H9 (cell line): ENCODE measurements at places on chromosomes 11 and 22.

DNA sequence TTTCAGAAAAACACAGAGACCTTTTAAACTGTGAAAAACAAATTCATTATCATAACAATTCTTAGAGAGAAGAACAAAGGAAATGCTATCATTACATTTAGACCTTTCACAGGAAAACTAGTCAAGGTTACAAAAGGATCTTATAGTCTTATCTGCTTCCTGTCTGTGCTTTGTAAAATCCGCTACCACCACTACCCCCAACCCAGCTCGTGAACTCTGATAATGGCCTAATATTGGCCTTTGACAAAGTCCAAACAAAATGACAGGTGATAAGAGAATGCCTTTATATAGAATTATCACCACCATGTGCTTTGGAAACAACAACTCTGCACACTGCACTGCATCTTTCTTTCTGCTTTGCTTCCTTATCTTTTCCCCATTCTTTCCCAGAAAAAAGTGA, 272.5 kb downstream of the SBF2 start:
- H3K4me3 ChIP-seq = no peak overlapping the region
- H3K4me1 ChIP-seq = no peaks in the 10 kb centered on the region
- H3K27me3 ChIP-seq = no peaks in the 10 kb centered on the region
- H3K27ac ChIP-seq = no peak overlapping the region

DNA sequence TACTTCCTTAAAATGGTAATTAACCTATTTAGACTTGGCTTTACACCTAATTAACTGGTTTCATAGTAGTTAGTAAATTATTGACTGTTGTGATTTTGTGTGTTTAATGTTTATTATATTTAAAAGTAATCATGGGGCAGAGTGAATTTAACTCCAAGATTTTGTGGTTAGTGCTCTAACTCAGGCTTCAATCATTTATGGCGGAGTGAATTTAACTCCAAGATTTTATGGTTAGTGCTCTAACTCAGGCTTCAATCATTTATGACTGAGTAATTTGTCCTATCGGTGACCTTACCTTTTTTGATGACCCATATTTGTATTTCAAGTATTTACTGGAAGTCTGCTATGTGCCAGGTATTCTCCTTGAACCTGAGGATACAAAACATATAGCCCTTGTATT, 7.2 kb downstream of the PRRG4 start:
- no peak overlapping the region for H3K27ac ChIP-seq
- no peak overlapping the region for H3K4me3 ChIP-seq
- H3K4me1 ChIP-seq = no peaks in the 10 kb centered on the region
- DNase-seq = no peak
- no peaks in the 10 kb centered on the region for H3K36me3 ChIP-seq
- H3K27me3 ChIP-seq = no peaks in the 10 kb centered on the region

- no peaks in the 10 kb centered on the region for H3K27me3 ChIP-seq
- no peaks in the 10 kb centered on the region for H3K4me1 ChIP-seq
- H3K4me3 ChIP-seq = no peak overlapping the region
- DNase-seq = no peak
- no peak overlapping the region for H3K27ac ChIP-seq
Observed at GRCh38 chr11:83818349-83818748, 532.2 kb upstream of the CCDC90B start.

DNA sequence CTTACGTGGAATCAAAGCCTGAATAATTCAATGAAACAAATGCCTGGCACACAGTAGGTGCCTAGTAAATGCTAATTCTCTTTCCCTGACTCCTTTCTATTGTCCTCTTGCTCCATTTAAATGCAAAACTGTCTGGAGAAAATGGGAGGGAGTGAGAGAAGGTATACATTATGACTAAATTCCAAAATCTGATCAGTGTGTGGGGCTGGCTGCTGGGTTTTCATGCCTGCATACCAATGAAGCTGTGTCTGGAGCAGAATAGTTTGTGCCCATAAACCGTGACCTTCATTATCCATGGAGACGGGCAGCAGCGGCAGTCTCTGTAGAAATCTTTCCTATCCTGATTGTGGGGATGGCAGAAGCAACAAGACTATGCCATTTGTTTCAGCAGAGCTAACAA, 223.4 kb upstream of the ZBED5 start:
- no peaks in the 10 kb centered on the region for H3K27me3 ChIP-seq
- no peak overlapping the region for H3K27ac ChIP-seq
- no peak for DNase-seq
- no peak overlapping the region for H3K4me3 ChIP-seq
- peaks cover 1% of the 10 kb centered on the region; the same call in 1 of the 3 replicates for H3K36me3 ChIP-seq
